ENCODE measurements at places on chromosomes 5 and 9. TPM values are rescaled to one million over a fixed set of nuclear protein-coding genes. Genes with fewer than 3 reads are reported as not detected.

Gene INSYN2B
- 0.13 TPM for polyA plus RNA-seq

Gene CNTRL
- 3.8 TPM for polyA plus RNA-seq

- DNase-seq, result no peak
These were observed 1610.7 kb upstream of the C9orf72 start for GRCh38 chr9:29183971-29184370.

DNA sequence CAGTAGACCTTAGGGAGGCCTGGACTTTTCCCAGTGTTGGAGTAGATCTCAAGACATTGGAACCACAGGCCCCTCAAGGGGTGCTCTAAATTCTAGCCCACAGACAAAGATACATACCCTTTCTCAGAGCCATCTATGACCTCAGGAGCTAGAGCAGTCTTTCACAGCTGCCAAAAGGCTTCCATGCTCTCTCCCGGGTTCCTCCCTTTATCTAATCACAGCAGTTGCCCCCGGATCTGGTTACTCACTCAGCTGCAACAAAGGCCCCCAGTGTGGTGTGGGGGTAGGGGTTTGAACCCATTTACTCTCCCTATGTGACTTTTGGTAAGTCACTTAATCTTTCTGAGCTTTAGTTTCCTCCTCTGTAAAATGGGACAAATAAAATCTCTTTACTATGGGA lies 27.0 kb downstream of the POU4F3 start:
- no peak for DNase-seq

DNA sequence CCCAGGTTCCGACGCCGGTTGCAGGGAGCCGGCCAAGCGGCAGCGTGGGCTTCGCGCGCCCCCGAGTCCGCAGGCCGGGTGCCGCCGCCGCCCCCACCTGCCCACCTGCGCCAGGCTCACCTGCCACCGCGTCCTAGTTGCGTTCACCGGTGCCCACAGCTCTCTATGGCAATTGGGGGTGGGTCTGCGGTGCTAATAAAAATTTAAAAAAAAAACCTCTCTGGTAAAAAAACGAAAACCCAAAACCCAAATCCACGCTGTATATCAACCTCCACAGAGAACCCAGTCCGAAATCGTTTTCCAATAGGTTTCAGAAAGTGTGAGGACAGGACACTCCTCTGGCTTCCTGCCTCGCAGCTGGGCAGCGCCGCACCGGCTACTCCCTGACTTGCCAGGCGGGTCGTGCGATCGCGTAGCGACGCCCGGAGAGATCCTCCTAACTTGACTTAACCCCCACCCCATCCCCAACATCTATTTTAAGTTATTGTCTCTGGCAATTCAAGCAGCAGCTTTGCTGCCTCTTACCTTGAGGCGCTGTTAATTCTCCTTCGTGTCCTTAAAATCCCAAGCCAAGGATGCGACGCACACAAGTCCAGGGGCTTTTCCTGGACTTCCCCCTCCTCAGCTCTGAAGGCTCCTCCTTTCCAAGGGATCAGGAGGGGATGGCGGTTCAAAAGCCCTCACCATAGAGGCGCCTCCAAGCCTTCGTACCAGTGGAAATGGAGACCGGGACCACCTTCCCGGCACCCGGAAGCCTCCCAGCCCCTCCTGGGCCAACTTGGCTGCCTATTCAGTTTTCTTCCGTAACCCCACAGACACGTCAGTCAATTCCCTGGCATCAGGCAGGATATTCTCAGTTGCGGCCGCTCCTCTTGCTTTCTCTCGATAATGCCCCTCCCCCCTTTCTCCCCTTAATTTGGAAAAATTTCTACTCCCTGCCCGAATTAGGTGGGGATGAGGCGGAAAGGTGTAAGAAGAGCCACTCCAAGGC lies 1639.4 kb upstream of the C9orf72 start:
- DNase-seq, result no peak

Measured in foreskin keratinocyte (primary cell).